ENCODE measurements at places on chromosomes 2 and 18.

- no peak for DNase-seq
Observed at GRCh38 chr2:109177635-109178034, 48.6 kb downstream of the SH3RF3 start.

DNA sequence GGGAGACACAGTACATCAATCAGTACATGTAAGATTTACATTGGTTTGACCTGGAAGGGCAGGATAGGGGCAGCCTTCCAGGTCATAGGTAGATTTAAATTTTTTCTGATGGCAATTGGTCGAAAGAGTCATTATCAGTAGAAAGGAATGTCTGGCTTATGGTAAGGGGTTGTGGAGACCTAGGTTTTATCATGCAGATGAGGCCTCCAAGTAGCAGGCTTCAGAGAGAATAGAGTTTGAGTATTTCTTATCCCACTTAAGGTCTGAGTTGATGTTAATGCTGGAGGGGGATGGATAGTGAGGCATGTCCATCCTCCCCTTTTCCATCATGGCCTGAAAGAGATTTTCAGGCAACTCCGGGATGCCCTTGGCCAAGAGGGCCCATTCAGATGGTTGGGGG, 60.7 kb downstream of the SPTBN1 start:
- no peak for DNase-seq

- DNase-seq, result no peak
Observed at GRCh38 chr2:36620321-36620720, 22.4 kb upstream of the FEZ2 start.

DNA sequence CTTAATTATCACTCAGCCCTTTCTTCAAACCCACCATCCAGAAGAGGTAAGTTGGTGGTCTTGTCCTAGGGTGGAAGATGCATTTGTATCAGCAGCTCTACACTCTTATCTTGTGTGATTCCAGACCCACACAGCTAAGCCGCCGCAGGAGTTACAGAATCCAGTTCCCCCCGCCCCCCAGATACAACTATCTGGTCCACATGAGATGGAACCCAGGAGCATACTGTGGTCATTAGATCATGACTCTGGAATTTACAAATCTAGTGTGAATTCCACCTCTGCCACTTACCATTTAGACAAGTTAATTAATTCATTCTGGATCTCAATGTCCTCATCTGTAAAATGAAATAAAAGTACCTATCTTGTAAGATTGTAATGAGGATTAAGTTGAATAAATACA, 486.4 kb downstream of the BCL11A start:
- no peak for DNase-seq

DNA sequence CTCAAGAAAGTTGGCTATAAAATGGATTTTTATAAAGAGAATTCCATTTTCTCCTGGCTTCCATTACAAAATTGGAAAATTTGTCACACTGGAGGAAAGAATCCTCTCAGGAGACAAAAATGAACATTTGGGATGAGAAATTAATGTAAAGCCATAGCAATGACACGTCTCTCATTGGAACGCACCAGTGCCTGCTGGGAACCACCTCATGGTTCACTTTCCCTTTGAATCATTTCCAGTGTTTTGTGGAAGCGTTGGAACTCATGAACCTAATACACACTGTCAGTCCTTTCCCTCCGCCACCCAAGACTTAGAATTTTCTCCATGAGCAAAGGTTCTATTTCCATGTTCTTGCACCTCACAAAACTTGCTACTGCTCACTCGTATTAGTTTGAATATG, 21.0 kb upstream of the NRP2 start:
- DNase-seq, result no peak

- DNase-seq, result no peak
Observed at GRCh38 chr2:88575630-88576029, 51.6 kb downstream of the EIF2AK3 start.

- DNase-seq, result no peak
Observed at GRCh38 chr2:23503682-23504081, 118.7 kb downstream of the KLHL29 start.

GRCh38 chr18:12072996-12073395, 20.6 kb upstream of the ANKRD62 start:
- no peak for DNase-seq

DNA sequence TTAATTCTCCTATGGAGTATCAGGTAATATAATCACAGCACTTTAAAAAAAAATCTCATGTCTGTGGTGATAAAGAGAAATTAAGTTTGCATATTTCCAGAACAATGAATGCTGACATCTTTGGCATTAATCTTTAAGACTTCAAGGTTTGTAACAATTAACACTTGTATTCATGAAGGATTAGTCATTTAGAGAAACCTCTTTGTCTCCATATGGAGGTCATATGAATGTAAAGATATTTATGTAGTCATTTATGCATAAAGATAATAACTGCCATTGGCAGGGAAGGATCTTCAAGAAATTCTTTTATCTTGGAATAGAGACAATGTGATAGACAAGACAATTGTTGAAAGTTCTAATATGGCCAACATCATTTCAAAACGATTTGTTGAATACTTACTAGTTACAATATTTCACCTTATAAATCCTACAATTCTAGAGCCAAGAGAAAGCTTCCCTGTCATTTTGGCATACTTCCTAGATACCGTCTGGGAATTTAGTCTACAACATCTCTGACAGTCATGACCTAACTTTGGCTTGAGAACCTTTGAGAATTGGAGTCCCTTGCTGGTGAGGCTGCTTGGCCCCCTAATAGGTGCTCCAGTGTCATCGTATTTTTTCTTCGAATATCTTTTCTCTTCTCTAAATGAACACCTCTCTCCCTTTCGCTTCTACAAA, 33.6 kb downstream of the RASGRP3 start:
- no peak for DNase-seq
